ENCODE measurements at places on chromosomes 12 and 14. TPM values are rescaled to one million over a fixed set of nuclear protein-coding genes. Genes with fewer than 3 reads are reported as not detected.

DNA sequence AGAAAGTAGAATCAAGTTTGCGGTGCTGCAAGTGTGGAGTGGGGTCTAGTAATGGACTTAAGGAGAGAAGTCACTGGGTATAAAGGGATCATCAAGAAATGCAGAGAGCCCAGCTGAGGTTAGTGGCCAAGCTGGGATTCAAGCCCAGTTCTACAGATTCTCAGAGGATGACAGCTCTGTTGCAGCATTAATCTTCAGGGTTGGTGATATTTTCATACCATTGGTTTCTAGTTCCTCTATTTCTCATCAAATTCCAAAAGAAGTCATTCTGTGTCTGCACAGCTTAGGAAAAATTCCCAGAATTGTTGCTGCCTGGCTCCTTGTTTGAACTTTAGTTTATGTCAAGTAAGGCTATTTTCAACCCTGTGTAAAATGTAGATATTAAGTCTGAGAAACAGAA lies 169.5 kb upstream of the NTF3 start:
- DNase-seq = no peak

DNA sequence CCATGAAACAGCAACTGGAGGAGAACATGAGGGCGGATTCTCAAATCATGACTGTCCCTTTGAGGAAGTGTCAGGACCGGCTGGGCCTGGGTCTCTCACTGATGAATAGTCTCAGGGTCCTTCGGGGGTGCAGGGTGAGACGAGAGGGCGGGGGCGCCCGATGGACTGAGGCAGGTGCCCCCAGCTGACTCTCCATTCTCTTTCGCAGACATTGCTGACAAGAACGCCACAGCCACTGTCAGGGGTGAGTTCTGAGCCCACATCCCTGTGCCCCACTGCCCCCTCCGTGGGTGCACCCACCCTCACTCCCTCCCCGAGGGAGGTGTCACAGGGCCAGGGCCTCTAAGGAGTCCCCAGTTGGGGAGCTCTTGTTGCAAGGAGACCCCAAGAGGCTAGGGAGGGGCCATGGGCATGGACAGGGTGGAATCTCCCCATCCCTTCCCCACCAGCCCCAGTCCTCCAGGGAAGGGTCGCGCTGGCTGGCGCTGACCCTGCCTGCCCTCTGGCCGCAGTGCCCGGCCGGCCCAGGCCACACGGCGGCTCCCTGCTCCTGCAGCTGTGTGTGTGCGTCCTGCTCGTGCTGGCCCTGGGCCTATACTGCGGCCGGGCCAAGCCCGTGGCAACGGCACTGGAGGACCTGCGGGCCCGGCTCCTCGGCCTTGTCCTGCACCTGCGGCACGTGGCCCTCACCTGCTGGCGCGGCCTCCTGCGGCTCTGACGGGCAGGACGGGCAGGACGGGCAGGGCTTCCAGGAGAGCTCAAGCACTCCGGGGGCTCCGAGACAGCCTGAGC lies 8.7 kb downstream of the C14orf180 start:
- no peak for DNase-seq

GRCh38 chr14:55201219-55202101 lies 10.1 kb upstream of the DLGAP5 start:
- DNase-seq = no peak

GRCh38 chr14:100092832-100093231 lies 27.6 kb downstream of the EVL start:
- no peak for DNase-seq

DNA sequence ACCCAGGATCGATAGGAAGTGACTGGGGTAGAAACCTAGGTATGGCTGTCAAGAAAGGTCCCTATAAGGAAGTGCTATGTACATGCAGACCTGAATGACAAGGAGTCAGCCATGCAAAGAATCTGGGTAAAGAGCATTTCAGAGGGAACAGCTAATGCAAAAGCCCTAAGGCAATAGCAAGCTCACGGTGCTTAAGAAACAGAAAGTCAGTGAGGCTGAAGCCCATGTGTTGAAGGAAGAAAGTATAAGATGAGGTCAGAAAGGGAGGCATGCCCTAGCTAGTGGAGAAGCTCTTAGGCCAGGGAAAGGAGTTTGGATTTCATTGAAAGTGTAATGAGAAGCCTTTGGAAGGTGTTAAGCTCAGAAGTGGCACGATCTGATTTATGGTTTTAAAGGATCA lies 6.0 kb upstream of the ADCY6 start:
- no peak for DNase-seq

- no peak for DNase-seq
Observed at GRCh38 chr14:94395888-94396574, 7.6 kb upstream of the SERPINA1 start.

GRCh38 chr12:132064631-132065030 lies 79.5 kb downstream of the DDX51 start:
- DNase-seq = no peak

DNA sequence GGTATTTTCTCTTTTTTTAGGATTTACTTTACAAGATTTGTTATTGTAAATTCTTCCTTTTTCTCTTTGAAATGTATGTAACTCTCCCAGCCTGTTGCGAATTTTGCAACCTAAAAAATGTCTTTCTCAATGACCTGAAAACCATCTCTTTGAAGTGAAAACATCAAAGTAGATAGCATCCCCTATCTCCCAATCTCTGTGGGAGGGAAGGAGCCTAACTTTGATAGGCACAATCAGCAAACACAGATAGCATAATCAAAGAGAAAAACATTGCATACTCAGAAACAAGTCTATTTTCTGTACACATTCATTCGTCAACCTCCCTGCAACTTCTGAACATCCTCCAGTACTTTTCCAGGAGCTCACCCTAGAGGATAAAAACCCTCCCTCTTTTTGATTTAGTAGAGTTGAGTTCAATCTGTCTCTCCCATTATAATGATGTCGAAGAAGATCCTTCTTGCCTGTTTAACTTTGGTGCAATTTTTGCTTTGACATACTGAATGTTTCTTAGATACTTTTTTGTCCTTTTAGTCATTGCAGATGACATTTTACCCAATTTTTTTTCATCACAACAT lies 849.2 kb upstream of the LRFN5 start:
- DNase-seq = no peak

GRCh38 chr14:23827100-23827892 lies 126.3 kb upstream of the DHRS4 start:
- DNase-seq = no peak

GRCh38 chr12:32820376-32820931 lies 64.8 kb upstream of the YARS2 start:
- no peak for DNase-seq

DNA sequence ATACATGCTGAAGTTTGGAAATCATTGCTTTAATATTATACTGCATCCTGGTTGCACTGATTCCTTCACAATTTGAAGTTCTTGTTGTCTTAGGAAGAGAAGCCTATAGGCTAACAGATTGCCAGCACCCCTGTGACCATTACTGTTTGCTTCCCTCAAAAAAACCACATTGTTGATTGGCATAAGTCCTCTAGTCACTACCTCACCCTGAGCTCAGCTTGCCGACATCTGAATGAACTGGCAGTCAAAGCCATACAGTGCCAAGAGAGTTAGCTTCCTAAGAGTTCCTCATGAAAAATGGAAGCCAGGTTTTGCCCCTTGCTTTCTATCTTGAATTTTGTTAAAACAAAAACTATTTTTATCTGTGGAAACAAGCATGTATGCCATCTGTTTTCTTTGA lies 276.1 kb downstream of the SYT1 start:
- DNase-seq = no peak

DNA sequence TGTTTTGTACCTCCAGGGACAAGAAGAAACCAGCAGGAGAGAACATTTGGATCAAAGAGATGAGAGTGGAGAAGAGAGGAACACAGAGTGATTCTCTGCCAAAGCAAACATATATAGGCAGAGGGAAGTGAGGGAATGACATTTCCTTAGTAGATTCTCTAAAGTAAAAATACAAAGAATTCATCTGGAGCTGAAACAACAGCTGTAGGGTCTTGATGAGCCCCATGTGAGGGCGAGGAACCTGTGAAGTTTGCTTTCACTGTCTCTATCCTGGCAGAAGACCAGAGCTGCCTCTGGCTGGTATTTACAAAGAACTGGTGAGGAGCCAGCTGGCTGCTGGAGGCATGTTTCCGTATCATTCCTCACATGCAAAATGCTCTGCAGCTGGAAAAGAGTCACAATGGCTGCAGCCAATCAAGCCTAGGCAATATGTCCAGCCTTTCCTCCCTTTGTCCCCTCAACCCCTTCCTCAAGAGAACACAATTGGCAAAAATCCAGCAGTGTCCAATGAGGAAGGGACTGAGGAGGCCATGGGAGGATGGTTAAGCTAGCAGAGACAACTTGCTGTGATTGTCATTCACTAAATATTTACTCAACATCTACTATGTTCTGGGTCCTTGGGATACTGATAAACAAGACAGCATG lies 122.5 kb downstream of the PHLDA1 start:
- DNase-seq = no peak

DNA sequence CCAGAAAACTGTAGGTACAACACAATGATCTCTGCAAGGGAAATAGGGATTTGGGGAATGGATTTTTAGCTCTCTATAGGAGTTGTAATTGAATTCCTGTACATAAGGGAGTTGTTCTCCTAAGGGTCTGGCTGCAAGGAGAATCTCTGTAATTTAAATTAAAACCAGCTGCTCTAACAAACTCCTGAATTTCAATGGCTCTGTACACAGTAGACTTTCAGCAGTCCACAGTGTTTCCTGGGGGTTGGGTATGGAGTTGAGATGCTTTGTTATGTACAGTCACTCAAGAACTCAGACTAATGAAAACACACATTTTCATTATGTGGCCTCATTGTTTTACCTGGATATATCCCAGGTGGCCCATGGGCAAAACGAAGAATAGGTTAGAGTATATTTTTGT lies 93.2 kb downstream of the NAV3 start:
- DNase-seq = no peak

DNA sequence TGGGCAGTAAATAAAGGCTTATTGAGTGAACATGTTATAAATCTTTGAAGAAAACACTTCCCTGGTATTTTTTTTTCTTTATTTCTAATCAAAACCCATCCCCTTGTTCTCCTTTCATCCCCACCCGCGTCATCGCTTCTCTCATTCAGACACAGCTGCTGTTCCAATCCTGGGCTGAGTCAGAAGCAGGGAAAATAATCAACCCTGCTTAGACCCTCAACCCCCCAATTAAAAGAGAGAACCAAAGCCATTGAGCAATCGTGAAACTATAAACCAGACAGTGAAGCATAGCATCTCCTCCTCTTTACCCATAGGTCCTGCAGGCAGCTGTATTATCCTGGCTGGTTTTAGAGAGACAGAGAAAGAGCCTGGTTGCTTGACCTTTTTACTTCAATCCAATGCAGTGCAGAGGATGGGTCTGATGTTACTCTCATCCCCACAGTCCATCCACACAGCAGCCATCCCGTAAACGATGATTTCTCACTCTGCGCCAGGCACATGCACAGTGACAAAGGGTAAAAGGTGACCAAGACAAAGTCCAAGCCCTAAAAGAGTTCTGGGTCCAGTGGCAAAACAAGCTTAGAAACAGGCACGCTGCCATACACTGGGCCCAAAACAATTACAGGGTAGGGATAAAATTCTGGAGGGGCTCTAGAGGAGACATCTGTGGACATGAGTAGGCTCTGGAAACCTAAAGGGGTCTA lies 238.3 kb downstream of the GALC start:
- no peak for DNase-seq

NKX2-1 gene
- total RNA-seq = not detected

CAND1 gene
- total RNA-seq = 118 TPM

CAPZA3 gene
- not detected for total RNA-seq

ITPK1 gene
- 74.4 TPM for total RNA-seq

TRHDE gene
- total RNA-seq = not detected

NFATC4 gene
- total RNA-seq = not detected

ERP27 gene
- total RNA-seq = 12.3 TPM
